ENCODE measurements at places on chromosomes 5 and 9. TPM values are rescaled to one million over a fixed set of nuclear protein-coding genes. Genes with fewer than 3 reads are reported as not detected.
A peak's percentile ranks its signal among the peaks of the same experiment; 100 is the strongest.

GRCh38 chr5:35922468-35922867 lies 16.0 kb downstream of the CAPSL start:
- no peak for DNase-seq

- no peak for DNase-seq
These were observed 81.5 kb upstream of the ARAP3 start for GRCh38 chr5:141763541-141763940.

GRCh38 chr9:4575997-4576396 lies 85.7 kb downstream of the SLC1A1 start:
- DNase-seq = no peak

GRCh38 chr9:38344566-38345324 lies 47.8 kb upstream of the ALDH1B1 start:
- DNase-seq = no peak

- DNase-seq = no peak
These were observed 87.0 kb upstream of the MTAP start for GRCh38 chr9:21715408-21715807.

DNA sequence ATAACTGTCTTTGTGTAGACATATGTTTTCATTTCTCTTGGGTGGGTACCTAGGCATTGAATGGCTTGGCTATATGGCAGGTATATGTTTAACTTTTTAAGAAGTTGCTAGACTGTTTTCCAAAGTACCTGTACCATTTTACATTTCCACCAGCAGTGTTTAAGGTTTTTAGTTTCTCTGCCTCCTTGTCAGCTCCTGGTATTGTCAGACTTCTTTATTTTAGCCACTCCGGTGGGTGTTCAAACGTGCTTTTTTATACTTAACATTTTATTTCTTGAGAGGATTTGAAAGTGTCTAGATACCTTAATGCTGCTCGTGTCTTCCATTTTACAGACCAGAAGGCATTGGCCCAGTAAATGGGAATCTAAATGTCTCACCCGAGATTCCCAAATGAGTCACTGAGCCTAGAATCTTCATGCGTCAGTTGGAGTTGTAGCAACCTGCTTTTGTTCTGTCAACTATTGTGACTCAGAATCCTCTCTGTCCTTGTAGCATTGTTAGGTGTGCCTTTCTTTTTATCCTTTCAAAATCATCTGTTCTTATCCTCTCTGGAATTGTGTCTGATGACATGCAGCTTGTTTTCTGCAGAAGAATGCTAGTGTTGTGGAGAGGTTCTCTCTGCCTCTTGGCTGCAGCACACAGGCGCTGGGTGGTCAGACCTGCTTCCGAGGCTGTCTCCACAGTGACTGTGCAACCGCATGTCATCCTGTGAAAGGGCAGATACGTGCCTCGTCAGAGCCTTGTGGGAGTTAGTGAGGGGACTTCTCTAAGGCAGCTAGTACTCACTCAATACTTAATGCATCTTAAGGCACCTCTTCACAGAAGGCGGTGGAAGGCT lies 291.8 kb downstream of the AOPEP start:
- DNase-seq = peak; percentile 99

GRCh38 chr9:19598722-19599121 lies 189.9 kb downstream of the ACER2 start:
- no peak for DNase-seq

- no peak for DNase-seq
These were observed 93.3 kb upstream of the CDKN2B start for GRCh38 chr9:22102146-22103053.

DNA sequence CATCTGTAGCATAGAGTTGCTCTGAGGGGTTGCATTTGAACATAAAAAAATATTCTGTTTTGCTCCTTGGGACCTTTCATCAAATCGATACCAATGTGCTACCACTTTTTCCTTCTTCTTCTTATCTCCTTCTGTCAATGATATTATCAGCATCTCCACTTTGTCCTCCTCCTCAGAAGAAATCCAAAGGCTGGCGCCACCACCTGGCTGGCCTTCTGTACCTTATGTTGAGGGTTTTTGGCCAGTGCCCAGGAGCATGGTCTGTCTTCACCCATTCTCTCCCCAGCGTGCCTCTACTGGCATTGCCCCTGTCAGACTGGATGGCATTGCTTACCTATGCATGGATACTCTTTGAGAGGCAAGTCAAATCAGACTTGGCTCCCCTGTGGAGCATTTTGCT lies 167.2 kb downstream of the CFAP90 start:
- DNase-seq = no peak

DNA sequence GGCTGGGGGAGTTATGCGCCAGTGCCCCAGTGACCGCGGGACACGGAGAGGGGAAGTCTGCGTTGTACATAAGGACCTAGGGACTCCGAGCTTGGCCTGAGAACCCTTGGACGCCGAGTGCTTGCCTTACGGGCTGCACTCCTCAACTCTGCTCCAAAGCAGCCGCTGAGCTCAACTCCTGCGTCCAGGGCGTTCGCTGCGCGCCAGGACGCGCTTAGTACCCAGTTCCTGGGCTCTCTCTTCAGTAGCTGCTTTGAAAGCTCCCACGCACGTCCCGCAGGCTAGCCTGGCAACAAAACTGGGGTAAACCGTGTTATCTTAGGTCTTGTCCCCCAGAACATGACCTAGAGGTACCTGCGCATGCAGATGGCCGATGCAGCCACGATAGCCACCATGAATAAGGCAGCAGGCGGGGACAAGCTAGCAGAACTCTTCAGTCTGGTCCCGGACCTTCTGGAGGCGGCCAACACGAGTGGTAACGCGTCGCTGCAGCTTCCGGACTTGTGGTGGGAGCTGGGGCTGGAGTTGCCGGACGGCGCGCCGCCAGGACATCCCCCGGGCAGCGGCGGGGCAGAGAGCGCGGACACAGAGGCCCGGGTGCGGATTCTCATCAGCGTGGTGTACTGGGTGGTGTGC lies at the start of gene RXFP3:
Gene RXFP3, plus strand, starts transcription at position 6 of the 636 bp plus-strand sequence. Its CDS starts 355 bp downstream, at position 361.
- DNase-seq = no peak

GRCh38 chr9:10260501-10260900 lies 352.3 kb downstream of the PTPRD start:
- DNase-seq = no peak

The CTXN3 gene
- not detected for total RNA-seq

The DBH gene
- not detected for total RNA-seq

The ECM2 gene
- 2.1 TPM for total RNA-seq

The PCDHGA8 gene
- 1.7 TPM for total RNA-seq

Measured in mammary epithelial cell (primary cell).